ENCODE measurements at places on chromosomes 6 and 20.

DNA sequence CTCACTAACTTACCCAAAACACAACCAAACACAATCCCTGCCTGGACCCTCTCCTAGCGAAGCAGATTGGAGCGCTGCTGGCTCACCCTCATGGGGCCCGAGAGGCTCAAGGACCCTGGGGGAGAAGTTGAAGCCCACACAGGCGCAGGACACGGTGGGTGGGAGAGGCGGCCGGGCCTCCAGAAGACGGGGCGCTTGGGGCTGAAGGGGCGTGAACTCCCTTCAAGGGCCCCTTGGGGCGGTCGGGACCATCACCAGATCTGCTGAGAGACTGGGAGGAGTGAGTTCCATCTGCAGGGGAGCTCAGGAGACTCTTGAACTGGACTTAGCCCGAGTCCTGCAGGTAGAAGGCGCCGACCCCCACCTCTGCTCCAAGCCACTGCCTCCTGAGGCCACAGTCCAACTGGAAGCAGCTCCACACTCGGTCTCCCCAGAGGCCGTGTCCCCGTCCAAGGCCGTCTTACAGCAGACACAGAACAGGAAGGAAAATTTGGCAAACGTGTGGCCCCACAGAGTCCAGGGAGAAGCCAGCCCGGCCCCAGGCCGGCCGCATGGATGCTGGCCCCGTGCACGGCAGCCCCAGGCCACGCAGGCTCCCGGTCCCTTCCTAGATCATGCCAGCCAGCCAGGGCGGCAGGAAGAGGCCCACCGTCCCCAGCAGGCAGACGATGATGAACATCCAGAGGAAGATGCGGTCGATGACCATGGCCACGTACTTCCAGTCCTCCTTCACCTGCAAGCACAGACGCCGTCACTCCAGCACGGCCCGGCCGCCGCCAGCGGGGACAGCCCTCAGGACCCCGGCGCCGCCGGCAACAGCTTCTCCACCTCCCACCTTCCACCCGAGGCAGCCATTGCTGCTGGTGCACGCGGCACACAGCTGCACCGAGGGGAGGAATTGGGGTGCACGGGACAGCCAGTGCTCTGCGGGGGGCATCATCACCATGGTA, 14.7 kb downstream of the CHRNA4 start:
- DNase-seq: no peak
- H3K36me3 ChIP-seq: no peaks in the 10 kb centered on the region
- peaks cover 23% of the 10 kb centered on the region for H3K27me3 ChIP-seq
- H3K27ac ChIP-seq: no peak overlapping the region
- H3K4me3 ChIP-seq: no peak overlapping the region

DNA sequence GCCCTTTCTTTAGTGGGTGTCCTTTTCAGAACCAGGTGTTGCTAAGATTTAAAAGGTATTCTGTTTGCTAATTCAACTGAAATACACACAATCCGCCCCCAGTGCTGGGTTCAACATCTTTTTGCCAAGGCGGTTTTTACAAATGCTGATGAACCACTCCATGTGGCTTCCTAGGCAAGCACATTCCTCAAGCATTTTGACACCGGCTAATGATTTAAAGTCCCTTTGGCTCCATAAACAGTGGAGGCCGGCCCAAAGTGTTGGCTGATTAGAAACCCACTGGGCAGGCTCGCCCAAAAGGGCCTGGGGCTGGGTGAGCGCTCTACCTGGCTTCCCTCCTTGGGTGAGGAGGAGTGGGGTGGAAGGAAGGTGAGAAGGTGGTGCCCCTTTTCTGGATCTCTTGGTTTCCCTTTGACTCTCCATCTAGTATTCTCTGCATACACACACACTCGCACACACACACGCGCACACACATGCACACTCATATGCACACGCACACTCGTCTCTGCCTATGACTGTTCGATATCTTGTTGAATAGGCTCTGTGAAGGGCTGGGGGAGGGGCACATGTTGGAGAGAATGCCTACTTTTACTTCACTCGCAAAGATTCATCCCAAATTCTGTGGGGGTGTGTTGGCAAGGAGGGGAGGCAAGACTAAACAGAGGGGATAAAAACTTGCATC, 66.7 kb upstream of the ARMC2 start:
- H3K4me3 ChIP-seq: peak overlapping the region; percentile 58
- no peaks in the 10 kb centered on the region for H3K27me3 ChIP-seq
- peaks cover 12% of the 10 kb centered on the region for H3K4me1 ChIP-seq
- H3K36me3 ChIP-seq: no peaks in the 10 kb centered on the region
- peak overlapping the region; percentile 67 for H3K27ac ChIP-seq
- no peak for DNase-seq

GRCh38 chr6:166596776-166597507, 10.5 kb upstream of the RAMACL start:
- no peak for DNase-seq
- peak overlapping the region; percentile 74 for H3K27ac ChIP-seq
- peaks cover 38% of the 10 kb centered on the region for H3K4me1 ChIP-seq
- no peaks in the 10 kb centered on the region for H3K36me3 ChIP-seq

DNA sequence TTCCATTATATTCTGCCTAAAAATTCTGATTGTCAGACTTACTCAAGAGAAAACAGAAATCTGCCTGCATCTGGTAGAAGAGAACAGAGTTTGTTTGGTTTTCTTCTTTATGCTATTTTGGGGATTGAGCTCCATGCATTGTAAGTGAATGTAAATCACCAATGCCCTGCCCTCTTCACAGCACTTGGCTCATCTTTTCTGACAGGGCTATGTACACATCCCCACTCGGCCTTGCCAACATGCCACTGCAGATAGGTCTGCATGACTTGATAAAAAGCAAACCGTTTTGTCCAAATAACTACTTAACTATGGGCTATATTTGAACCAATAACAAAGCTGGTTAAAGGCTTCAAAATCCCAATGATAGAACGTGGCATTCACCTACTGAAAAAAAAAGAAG, 117.7 kb downstream of the IBTK start:
- no peak overlapping the region for H3K27ac ChIP-seq
- no peaks in the 10 kb centered on the region for H3K4me1 ChIP-seq
- H3K27me3 ChIP-seq: no peaks in the 10 kb centered on the region
- no peaks in the 10 kb centered on the region for H3K36me3 ChIP-seq
- DNase-seq: no peak
- no peak overlapping the region for H3K4me3 ChIP-seq

DNA sequence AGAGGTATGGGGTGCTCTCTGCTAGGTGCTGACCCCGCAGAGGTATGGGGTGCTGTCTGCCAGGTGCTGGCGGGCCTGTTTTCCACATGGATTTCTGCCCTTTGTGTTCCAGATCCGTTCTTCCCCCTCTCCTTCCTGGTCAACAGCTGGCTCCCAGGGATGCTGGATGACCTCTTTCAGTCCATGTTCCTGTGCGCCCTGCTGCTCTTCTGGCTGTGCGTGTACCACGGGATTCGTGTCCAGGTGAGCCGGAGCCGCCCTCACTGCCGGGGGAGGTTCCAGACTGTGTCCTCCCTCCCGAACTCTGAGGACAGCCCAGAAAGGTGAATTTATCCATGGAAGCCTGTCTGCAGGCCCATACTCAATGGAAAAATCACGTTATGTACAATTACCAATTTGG, 36.3 kb downstream of the DYNLT1 start:
- DNase-seq: no peak
- no peak overlapping the region for H3K27ac ChIP-seq
- H3K27me3 ChIP-seq: no peaks in the 10 kb centered on the region
- H3K4me1 ChIP-seq: no peaks in the 10 kb centered on the region

- H3K4me3 ChIP-seq: no peak overlapping the region
- H3K27me3 ChIP-seq: no peaks in the 10 kb centered on the region
- DNase-seq: no peak
- no peaks in the 10 kb centered on the region for H3K36me3 ChIP-seq
- H3K27ac ChIP-seq: no peak overlapping the region
Observed at GRCh38 chr20:21118138-21118537, 7.7 kb upstream of the KIZ start.
